CD4-positive, alpha-beta T cell treated with Interleukin-15 for 4 hours (primary cell): ENCODE measurements at places on chromosomes 3 and 15.

DNA sequence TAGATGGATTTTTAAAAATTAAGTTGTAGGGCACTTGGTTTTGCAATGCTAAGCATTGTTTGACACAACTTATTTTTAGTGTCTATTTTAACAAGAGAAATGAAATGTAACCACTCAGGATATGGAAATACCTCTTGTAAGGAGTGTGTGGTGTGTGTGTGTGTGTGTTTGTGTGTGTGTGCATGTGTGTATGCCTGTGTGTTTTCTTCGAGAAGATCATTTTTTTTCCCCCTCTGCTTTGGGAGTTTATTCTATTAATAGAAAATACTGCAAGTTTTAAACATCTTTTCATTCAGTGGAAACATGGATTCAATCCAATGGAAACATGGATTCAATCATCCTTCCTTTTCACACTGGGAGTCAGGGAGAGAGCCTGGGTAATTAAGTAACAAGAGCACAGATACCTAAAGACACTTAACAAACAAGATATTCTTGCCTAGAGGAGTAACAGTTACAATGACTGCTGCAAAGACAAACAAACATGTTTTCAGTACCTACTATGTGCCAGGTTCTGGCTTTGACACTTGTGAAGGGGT lies 567.2 kb upstream of the TBL1XR1 start:
- DNase-seq: no peak

DNA sequence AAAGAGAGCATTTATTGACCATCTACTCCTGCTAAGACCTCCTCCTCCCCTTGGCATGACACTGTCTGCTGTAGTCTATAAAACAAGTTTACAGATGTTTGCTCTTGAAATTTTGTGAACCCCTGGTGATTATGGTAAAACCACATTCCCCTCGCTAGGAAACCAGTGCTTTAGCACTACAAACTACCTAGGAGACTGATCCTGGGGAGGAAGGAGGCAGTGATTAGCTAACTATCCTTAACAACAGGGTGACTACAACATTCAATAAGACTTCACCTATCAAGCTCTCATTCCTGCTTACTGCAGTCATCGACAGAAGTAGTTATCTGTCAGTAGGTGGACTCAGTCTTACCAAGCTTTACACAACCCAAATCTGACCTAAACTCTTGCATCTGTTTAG lies 371.3 kb downstream of the TUSC7 start:
- DNase-seq: no peak

DNA sequence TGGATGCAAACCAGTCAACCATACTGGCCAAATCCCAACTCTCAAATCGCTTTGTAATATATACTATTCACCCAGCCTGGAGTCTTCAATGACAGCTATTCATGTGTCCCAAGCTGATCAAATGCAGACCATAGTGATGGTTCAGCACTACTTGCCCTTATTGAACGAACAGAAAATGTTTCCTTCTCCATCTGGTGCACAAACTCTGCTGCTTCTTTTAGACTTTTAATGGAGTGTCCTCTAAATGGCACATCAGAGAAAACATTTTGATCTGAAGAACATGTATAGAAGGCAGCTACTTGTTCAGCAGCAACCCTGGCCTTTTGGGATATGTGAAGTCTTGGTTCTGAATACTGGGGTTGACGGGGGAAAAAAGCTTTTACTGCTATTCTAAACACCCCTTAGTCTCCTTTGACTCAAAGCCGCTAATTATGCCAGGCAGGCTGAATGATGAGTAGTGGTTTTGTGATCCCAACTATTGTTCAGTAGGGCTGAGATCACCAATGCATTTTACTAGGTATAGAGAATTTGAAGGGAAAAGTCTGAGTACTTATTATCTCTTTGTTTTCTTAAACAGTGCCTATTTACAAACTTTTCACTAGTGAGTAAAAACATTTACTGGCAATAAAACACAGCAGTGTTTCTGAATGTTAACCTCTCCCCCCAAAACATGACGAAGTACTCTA lies 781.2 kb downstream of the ROBO1 start:
- no peak for DNase-seq

GRCh38 chr3:191961529-191961928 lies 500.6 kb downstream of the PYDC2 start:
- DNase-seq: no peak

- DNase-seq: no peak
Measured at GRCh38 chr3:3201611-3202010, 22.1 kb upstream of the CRBN start.

DNA sequence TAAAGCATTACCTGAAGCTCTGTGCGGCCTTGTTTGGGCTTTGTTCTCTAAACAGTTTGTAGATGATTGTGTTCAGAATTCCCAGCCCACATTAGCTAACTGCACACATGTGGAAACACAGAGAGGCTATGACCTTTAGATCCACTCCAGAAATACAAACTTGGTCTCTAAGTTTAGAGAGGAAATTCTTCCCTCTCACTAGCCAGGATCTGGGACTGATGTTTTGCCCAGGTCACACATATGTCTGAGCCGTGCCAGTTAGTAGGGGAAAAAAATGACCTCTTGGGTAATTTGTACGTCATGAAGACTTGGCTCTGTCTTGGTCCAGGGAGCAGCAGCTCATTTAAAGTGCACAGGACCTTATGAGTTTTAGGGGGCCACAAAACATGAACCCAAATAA lies 223.1 kb downstream of the RBMS3 start:
- no peak for DNase-seq

GRCh38 chr3:143973259-143974021 lies 1.8 kb downstream of the DIPK2A start:
- DNase-seq: peak; percentile 75

- DNase-seq: no peak
Measured at GRCh38 chr3:64848127-64848800, 160.5 kb upstream of the ADAMTS9 start.

DNA sequence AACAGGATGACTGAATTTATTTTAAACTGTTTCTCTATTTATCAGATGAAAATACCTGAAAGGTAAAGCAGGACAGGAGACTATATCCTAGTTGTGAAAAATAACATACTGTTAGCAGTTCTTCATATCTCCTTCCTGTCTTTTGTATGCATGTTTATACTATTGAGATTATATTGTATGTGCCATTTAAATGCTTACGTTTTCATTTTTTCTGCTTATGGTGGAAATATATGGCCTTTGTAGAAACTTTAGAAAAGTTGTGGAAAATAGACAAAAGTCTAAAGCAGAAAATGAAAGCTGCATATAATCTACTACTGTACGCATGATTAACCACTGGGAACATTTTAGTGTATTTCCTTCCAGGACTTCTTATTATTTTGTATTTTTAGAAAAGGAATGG lies 2.1 kb upstream of the PPM1L start:
- DNase-seq: no peak

DNA sequence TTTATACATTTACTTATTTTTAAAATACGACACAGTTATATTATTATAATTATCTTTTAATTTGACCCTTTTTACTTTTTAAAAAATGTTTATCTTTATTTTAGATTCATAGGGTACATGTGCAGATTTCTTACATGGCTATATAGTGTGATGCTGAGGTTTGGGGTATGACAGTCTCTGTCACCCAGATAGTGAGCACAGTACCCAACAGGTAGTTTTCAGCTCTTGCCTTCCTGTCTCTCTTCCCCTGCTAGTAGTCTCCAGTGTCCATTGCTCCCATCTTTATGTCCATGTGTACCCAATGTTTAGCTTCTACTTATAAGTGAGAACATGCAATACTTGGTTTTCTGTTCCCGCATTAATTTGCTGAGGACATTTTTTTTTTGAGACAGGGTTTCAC lies 21.8 kb upstream of the KCNMB2 start:
- no peak for DNase-seq

DNA sequence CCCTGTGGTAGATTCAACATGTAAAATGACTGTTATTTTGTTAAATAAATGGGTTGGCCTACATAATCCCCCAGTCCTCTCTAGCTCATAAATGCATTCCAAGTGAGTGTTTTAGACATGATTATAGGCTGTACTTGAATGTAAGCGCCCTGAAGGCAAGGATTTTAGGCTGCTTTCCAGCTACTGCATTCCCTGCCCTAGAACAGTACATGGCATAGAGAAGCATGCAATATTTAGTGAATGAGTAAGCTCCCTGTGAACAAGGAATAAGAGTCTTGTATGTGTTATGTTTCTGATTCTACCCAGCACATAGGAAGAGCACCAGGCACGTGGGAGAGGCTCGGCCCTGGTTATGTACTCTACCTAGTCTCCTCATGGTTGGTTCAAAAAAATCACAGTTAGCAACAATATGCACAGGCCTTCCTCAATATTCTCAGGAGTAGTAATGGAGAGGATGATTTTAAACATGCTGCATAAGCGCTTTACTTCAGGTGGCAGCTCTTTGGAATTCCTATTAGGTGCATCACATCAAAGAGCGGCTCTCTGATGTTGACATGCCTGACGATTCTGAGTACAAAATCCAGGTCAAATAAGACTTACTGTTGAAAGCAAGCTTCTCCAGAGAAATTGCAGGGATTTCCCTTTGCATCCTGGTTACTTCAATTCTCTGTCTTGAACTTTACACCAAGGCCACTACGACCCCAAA lies 456.6 kb downstream of the MAGI1 start:
- DNase-seq: no peak

GRCh38 chr15:28096411-28096669 lies 2.8 kb downstream of the OCA2 start:
- DNase-seq: no peak

DNA sequence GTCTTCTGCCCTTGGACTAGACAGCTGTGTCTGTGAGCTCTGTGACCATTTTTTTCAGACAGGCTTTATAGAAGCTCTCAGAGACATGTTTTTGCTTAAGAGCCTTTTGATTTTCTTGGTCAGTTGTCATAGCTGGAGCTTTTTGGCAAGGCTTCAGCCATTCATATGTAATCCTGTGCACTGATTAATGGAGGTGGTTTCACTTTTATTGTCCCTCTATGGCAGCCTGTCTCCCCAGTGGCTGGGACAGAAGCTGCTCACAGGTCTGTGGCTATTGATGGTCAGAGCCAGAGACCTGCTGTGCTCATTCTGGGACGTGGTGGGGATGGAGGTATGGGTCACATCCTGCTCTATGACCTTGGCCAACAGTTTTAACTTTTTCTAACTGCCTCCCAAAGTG lies 226.6 kb upstream of the LRRFIP2 start:
- DNase-seq: no peak

DNA sequence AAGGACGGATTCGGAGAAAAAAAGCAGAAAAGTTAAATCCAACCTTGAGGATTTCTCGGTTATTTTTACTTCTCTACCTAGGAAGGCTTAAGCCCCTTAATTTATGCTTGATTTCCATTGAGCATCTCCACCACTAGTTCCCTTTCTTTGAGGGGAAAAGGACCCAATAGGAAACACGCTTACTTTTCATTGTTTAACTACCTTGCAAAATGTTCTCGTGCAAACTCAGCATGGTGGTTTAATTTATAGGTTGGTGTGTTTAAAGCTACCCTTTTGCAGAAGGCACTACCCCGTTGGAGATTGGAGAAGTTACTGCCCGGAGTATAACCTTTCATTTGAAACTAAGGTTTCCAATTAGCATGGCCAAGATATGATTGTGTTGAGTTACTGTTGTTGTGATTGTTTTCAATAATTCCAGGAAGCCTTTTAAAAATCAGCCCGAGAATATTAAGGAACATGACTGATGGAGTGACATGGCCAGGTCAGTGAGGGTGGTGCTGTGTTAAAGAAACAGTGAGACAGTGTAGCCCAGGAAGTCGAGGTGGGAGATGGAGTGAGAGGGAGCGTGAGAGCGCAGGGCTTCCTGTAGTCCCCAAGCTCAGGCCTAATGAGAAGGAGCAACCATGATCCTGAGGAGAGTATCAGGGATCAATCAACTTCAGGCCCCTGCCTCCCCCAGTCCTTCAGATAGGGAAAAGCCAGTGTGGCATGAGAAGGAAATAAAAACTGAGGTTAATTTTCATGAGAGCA lies 76.6 kb downstream of the AQP9 start:
- no peak for DNase-seq

DNA sequence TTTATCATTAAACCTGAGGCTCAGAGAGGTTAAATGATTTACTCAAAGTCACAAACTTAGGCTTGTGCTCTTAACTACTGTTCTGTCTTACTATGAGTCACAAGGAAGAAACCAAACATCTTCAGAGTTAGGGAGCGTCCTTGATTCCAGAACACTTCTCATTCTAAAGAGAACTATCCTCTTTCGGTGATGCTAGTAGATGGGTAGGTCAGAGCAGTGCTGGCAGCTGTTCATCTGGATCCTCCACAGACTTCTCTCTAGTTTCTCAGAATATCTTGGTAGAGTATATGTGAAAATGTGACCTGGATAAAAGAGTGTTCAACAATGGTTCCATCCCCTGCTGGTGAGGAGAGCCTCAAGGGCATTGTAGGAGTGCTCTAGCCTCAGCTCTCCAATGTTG lies 3.3 kb downstream of the ARL6IP5 start:
- DNase-seq: no peak

DNA sequence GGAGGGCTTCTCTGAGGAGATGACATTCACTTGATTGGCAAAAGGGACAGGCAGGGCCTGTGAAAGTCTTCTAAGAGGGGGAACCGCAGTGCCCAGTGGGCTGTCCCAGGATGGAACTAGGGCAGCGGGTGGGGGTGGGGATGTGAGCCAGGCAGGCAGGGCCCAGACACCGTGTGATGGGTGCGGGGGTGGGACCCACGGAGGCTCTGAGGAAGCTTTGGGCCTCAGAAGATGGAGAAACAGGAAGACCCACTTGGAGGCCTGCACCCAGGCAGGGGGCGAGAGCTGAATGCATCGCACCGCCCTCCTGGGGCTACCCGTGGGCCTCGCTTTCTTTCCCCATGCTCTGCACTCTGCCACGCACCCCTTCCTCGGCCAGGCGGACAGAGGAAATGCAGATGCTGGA lies 32.9 kb upstream of the ACAD9 start:
- no peak for DNase-seq

DNA sequence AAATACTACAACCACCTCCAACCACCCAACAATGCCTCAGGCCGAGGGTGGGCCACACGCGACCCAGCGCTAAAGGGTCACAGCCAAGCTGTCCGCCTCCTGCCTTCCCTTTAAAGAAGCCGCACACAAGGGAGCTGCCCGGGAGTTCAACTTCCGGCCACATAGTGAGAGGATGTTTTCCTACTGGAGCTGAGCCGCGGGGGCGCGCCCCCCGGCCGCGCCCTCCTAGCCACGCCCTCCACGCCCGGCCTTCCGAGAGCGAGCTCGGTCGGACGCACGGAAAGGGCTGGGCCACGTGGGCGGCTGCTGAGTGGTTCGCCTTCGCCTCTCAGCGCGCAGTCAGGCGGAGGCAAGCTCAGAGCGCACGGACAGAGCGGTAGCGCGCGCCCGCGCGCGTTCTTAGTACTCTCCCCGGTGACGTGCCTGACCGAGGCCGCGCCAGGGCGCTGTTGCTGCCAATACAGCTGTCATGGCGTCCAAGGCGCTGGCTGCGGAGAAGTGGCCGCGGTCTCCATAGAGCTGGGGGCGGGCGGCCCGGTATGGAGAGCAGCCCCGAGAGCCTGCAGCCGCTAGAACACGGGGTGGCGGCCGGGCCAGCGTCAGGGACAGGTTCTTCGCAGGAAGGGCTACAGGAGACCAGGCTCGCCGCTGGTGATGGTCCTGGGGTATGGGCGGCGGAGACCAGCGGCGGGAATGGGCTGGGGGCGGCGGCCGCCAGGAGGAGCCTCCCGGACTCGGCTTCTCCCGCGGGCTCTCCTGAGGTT lies at the start of gene MINDY2:
MINDY2 (plus strand) TSS at position 446 of the 764 bp plus-strand sequence; CDS start at position 540, 94 bp downstream.
- peak; percentile 93 for DNase-seq

GRCh38 chr3:134852132-134852531 lies 57.1 kb downstream of the EPHB1 start:
- no peak for DNase-seq
